Neural progenitor cell (in vitro differentiated cells): ENCODE measurements at places on chromosomes 7 and 10. TPM values are rescaled to one million over a fixed set of nuclear protein-coding genes. Genes with fewer than 3 reads are reported as not detected.
A peak's percentile ranks its signal among the peaks of the same experiment; 100 is the strongest.

HOXA3 gene
- not detected in 2 replicates for total RNA-seq

DNA sequence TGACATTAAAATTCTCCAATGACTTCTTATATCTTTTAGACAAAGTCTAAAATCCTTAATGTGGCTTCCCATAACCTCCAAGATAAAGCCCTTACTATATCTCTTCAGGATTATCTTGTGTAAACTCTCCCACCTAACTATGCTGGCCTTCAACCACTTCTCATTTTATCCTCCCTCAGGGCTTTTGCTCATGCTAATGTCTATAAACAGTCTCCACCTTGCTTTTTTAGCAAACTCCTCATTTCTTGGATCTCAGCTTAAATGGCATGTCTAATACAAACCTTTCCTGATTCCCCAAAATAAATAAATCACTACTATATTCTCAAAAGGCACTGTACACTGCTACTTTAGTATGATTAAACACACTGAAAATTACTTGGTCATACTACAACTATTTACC lies 181.2 kb downstream of the LRRN3 start:
- DNase-seq: no peak

DNA sequence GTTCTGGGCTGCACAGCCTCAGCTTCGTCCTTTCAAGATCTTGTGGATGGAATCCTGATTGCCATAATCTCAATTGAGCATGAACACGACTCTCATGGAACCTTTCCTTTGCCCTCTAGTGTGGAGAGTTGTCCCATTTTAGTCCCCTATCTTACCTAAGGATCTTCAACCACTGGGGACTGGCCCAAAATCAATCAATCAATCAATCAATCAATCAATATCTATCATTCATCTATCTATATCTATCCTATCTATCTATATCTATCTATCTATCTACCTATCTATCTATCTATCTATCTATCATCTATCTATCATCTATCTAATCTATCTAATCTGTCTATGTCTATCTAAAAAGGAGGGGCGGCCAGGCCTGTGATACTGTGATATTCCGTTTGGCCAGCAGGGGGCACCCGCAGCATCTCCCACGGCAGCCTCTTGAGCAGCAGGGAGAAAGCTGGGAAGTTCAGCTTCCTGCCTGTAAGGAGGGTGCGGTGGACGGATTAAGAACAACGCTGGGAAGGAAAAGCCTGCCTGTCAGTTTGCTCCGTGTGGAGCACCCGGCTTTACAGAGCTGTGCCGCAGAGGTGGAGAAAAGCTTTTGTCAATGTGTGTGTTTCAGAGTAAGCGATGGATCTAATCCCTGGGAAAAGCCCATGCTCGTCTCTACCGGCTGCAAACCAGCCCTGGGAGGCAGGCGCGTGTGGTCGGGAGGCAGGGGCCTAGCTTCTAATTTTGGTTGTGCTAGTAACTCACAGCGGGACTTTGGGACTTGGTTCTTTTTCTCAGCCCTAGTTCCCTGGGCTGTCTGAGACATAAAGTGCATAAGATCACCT lies 124.9 kb downstream of the SH2D4B start:
- peak; percentile 95 for DNase-seq

GRCh38 chr10:57983281-57983791 lies 284.4 kb downstream of the IPMK start:
- DNase-seq: no peak

DNA sequence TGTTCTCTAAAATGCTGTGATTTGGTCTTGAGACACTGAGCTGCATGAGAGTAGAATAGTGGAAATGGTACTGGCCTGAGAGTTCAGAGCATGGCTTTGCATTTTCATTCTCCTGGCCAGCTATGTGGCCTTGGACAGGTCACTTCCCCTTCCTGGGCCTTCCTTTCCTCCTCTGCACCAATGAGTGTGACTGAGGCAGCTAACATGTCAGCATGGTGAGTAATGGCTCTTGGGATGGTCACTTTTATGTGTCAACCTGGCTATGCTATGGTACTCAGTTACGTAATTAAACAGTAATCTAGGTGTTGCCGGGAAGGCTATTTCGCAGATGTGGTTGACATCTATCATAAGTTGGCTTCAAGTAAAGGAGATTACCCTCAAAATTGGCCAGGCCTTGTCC lies 109.3 kb downstream of the RTKN2 start:
- DNase-seq: no peak

DNA sequence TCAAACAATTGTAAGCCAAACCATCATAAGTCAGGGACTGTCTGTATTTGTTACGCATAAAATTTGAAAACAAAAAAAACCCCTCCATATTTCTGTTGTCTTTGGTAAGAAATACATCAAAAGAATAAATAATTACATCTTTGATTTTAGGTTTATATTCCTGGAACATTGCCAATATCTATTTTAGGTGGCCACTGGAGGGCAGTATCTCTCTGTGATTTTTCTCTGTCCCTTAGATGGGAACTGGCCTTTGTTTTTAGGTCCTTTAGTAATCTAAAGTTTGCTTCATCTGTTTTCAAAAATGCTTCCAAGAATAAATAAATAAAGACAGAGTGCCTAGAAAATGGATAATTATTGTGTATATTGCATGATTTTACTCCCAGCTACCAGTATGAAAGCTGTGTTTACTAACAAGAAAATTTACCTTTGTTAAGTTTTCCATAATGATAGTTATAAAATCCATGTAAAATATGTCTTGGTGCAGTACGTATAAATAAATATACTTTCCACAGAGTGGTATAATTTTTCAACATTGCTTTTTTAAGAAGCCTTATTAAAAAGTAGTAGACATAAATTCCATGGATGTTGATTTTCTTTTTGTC lies 64.2 kb downstream of the PHYHIPL start:
- DNase-seq: peak; percentile 59

DNA sequence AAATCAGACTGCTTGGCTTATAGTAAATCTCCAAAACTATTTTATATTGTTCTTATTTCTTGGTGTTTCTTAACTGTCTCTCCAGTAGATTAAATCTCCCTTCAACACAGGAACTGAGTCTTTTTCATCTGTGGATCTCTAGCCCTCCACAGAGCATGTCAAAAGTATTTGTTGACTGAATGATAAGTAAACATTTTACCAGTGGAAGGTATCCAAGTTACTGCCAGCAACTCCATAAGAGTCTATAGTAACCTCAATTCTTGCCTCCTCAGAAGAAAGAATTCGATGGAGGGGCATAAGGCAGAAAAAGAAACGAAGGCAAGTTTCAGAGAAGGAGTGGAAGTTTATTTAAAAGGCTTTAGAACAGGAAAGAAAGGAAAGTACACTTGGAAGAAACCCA lies 293.9 kb upstream of the DKK1 start:
- no peak for DNase-seq

DNA sequence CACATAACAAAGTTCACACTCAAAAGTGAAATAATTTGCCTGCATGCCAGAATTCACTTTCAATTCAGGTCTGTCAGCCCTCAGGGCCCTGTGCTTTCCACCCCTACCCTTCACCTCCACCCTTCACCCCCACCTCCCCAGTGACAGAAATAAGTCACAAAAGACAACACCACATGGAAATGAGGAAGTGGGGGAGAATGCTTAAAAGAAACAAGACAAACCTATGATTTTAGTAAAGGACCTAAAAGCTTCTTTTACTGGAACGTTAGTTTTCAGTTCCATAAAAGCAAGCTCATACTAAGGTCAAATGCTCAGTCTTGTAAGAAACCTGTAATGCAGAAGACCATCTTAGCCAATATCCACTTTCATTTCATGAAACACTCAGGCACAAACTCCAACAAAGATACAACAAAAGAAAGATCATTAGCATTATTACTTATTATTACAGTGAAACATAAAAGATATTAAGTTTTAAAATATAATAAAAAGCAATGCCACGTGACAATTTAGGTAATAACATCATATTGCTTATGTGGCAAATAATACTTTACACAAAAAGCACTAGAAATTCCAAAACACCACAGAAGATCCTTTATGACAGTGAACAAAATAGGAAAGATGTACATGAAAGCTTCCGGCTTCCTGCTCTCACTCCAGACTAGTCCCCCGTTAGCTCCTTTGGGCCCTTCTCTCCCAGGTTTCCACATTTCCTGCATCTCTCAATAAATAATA lies 112.1 kb downstream of the LMBR1 start:
- no peak for DNase-seq

SVIL gene
- total RNA-seq: 21.6 and 25.1 TPM in 2 replicates

HDAC9 gene
- 16.0 and 28.6 TPM in 2 replicates for total RNA-seq

GRCh38 chr7:112566442-112567324 lies 85.9 kb downstream of the LSMEM1 start:
- DNase-seq: no peak

DNA sequence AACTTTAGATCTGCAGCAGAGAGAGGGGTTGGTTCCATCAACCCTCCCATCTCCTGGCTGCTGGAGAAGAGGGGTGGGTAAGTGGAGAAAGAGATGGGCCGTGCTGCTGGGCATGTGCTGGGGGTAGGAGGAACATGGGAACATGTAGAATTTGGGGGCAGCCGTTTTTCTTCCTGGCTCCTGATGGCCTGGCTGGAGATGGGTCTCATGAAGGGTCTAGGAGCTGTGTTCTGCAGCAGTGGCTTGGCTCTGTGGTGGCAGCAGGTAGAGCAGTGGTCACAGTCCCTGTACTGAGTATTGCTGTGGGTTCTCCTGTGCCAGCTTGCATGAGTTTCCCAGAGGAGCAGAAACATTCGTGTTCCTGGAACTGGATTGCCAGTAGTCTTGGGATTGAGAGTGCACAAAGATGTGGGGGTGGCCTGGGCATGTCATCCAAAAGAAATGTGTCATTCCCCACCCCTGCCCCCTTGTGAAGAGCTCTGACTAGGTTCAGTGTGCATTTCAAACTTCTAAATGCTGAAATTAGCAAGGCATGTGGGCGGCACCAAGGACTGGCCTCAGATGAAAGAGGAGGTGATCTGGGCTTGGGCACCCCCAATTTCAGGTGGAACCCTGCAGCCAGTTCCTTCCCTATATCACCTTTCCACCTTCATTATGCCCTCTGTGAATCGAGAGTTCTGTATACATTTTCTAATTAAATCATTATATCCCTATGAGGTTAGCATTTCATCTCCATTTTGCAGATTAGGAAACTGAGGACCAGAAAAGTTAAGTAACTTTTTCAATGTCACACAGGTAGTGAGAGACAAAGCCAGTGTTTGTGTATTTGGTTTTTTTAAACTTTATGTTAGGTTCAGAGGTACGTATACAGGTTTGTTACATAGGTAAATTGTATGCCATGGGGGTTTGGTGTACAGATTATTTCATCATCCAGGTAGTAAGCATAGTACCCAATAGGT lies 2.1 kb downstream of the CHST3 start:
- DNase-seq: no peak

GSTO2 gene
- 4.9 and 7.6 TPM in 2 replicates for total RNA-seq

PDCD4 gene
- total RNA-seq: 57.7 and 106 TPM in 2 replicates

DNA sequence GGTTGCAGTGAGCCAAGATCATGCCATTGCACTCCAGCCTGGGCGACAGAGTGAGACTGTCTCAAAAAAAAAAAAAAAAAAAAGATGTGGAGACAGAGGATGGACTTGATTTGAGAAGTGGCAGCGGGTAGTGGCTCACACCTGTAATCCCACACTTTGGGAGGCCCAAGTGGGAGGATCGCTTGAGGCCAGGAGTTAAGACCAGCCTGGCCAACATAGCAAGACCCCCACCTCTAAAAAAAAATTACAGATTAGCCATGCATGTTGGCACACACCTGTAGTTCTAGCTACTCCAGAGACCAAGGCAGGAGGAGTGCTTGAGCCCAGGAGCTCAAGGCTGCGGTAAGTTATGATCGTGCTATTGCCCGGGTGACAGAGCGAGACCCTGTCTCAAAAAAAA lies 24.3 kb upstream of the ASCC1 start:
- no peak for DNase-seq

DNA sequence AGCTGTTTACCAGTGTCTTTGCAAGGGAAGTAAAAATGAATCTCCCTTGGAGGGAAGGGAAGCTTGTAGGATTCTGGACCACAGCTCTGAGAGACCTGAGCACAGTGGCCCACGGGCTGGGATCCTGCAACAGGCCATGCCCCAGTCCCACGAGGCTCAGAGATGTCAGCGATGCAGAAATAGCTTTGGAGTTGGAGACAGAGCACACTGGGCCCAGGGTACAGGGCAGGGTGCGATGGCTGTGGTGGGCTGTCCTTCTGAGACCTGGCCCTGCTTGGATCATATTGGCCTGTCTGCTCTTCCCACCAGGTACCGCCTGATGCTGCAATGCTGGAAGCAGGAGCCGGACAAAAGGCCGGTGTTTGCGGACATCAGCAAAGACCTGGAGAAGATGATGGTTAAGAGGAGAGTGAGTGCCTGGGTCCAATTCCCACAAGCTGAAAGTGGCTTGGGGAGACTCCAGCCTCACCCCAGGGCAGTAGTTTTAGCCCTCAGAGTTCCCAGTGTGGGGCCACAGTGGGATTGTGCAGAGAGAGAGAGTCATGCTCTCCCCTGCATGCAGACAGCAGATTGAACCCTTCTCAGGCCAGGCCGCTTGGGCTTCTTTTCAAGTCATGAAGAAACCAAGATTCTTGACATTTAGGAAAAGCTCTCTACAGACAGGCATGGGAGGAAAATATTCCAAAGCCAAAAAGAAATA lies 13.5 kb upstream of the CSGALNACT2 start:
- no peak for DNase-seq

DNA sequence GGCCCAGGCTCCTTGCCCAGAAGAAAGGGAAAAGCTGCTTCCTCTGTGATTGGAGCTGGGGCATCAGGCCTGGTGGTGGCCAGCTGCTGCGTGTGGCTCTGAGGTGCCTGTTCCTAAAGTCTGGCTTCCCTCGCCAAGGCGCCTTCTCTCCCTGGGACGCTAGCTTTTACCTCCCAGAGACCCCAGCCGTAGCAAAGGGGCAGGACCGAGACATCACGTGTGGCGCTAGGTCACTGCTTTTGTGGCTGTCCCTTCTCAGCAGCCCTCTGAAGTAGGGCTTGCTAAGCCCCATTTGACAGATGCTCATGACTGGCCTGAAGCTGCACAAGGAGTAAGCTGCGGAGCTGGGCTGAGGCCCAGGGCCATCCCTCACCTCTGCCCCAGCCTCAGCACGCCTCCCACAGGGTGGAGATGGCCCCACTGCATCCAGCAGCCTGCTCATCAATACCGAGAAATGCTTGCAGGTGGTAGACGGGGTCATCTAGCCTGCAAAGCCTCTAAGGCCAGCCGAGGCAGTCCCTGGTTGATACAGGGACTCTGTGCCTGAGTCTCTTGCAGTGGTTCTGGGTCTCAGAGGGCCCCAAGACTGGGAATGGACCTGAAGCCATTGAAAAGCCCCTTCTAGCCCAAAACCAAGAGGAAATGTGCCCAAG lies 171.2 kb downstream of the LCOR start:
- DNase-seq: no peak

DNA sequence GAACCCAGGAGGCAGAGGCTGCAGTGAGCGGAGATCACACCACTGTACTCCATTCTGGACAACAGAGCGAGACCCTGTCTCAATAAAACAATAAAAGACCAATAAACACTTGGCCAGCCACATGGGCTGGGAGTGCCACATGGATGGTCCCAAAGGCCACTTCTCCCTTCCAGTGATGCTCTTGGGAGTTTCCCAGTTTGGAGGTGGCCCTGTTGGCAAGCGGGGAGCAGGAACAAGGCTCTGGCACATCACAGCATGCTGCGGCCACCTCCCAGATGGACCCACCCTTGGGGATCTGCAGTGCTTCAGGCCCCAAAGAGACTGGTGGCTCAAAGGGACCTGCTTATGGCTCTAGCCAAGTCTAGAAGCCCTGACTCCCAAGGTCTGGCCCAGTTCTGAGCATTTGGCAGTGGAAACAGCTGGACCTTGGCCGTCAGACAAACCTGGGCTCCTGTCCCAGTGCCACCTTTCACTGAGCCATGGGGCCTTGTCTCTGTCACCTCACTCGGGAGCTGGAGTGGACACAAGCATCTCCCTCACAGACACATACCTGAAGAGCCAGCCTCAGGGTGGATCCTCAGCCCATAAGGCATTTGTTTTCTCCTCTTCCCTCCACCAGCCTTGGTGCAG lies 91.7 kb downstream of the COL13A1 start:
- DNase-seq: no peak
